Activated CD8-positive, alpha-beta memory T cell treated with anti-CD3 and anti-CD28 coated beads for 1 hour (primary cell): ENCODE measurements at places on chromosomes 3 and 15.

GRCh38 chr3:168801794-168802193 is 706.1 kb upstream of the GOLIM4 start:
- DNase-seq, result no peak

- no peak for DNase-seq
These were observed 30.4 kb upstream of the TMCO5A start for GRCh38 chr15:37903919-37904625.

DNA sequence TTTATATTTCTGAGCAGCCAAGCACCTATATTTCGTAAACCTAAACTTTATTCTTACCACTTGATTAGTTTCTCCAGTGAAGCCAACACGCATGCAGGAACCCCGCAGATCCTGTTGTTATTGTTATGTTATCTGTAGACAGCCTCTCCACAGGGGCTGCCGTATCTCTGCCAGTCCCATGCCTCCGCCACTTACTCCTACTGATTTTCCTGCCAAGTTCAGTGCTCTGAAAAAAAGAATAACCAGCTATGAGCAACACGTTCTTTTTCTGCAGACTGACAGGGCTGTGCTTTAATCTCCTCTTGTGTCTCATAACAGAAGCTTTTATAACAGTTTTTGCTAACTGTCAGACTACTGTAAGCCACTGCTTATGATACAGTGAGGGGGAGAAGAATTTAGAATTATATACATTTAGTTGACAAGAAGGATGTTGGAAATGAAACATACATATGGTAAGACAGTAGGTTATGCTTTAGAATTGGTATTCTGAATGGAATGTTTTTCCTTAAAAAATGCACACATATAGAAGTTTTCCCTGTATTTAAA is 347.4 kb downstream of the SI start:
- DNase-seq, result no peak

DNA sequence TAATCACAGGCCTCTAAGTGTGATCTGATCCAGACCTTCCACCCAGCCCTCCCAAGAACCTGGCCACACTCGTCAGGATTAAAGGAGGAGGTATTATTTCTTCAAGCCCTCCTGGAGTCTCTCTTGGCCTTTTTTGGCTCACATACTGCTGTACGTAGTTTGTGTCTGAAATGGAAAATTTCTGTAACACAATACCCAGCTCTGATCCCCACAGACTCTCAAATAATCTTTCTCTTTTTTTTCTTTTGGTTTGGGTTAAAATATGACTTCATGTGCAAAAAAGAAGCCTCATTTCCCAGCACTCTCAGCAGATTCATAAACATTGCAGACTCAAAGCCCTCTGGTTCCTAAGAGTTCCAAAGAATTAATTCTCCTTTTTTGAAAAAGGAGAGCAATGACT is 96.5 kb upstream of the PHLDB2 start:
- no peak for DNase-seq

- no peak for DNase-seq
These were observed 779 bp upstream of the CTNNB1 start for GRCh38 chr3:41198526-41198925.

- no peak for DNase-seq
These were observed 4.4 kb downstream of the CPLX3 start for GRCh38 chr15:74830868-74831267.

GRCh38 chr3:18194431-18194830 is 230.7 kb downstream of the SATB1 start:
- DNase-seq, result no peak

DNA sequence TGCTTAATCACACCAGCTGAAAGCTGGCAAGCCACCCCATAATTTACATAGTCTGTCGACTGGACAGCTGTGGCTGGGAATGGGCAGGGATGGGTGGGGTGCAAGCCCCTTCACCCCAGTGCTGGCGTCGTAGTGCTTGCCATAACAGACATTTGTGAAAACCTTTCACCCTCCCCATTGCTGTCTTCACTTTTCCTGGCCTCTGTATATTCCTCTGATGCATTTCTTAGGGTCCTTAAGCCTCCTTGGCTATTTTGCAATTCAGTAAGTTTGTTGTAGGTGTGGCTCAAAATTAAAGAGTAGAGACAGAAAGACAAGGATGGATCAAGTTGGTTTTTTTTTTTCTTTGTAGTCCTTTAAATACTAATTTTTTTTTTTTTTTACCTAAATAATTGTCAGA is 383.3 kb upstream of the MCTP2 start:
- DNase-seq, result no peak

DNA sequence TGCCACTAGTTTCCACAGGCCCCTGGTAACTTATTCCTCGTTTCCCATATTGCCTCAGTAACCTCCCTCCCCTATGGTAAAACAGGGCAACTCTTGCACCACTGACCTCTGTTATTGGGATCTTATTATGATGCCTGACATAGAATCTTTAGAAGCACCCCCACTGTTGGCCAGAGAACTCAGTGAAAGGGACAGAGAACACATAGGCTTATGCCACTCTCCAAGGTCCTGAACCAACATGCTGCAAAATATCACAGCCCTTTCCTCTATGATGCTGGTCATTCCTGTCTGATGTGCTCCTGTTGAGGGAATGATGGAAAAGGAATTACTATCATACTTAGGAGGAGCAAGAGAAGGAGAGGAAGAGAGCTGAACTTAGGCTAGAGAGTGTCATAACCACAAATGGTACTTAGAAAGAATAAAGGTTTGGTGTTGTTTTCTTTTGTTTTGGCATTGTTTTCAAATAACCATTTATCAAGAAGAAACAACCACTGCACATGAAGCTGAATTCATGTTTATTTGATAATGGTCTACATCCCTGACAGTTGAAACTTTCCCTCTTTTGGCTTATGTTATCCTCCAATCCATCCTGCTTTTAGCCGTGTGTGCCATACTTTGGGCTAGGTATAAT is 330.2 kb downstream of the EPHB1 start:
- DNase-seq, result no peak

GRCh38 chr15:77030928-77031375 is 36.0 kb downstream of the PSTPIP1 start:
- no peak for DNase-seq

GRCh38 chr15:68554721-68555678 is 23.8 kb upstream of the CORO2B start:
- DNase-seq, result no peak

- DNase-seq, result no peak
These were observed 76.2 kb upstream of the LARS2 start for GRCh38 chr3:45311953-45312801.

DNA sequence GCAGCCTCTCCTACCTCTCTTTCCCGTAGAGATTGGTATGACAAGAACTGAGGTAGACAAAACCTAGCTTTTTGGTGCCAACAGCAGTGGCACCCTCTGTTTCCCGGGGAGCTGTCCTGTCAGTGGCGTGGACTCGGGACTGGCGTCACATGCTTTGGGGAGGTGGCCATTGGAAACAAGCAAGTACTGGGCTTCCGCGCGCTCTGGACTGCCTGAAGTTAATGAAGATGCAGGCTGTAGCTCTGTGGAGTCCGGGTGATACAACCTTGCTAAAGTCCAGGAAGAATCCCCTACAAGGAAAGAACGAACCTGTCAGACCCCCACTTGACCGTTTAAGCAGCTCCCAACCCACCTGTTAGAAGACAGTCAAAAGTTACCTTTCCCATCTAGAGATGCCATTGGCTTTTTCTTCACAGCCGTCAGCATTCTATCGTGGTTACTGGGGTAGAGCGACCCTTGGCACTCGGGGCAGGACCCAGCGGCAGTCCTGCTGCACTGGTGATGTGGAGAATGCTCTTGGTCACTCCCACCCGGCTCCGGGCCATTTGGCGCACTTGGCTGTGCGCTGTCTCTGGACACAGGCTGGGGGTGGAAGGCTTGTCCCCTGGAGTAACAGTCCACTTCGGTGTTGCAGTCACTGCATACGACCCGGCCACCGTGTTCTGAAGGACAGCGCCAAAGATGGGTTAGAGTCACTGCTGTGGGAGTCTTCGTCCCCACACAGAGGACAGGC is 120.5 kb downstream of the LRIG1 start:
- DNase-seq, result no peak

- DNase-seq, result no peak
These were observed 400.8 kb upstream of the PPP2R3A start for GRCh38 chr3:135564696-135565095.

GRCh38 chr3:81352867-81353266 is 408.6 kb downstream of the GBE1 start:
- DNase-seq, result no peak

DNA sequence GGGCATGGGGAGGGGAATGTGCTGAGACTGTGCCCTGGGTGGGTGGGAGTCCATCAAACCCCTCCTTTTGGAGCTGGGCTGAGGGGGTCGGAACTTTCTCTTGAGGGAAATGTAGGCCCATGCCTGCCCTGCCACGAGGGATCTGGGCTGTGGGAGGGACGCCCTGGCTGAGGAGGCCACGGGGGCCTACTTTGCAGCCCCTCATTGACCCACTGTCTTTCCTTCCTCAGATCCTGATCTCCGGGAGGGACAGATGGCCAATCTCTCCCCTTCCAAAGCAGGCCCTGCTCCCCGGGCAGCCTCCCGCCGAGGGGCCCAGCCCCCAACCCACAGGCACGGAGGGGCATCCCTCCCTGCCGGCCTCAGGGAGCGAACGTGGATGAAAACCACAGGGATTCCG is 25.3 kb downstream of the LOXL1 start:
- DNase-seq, result no peak

DNA sequence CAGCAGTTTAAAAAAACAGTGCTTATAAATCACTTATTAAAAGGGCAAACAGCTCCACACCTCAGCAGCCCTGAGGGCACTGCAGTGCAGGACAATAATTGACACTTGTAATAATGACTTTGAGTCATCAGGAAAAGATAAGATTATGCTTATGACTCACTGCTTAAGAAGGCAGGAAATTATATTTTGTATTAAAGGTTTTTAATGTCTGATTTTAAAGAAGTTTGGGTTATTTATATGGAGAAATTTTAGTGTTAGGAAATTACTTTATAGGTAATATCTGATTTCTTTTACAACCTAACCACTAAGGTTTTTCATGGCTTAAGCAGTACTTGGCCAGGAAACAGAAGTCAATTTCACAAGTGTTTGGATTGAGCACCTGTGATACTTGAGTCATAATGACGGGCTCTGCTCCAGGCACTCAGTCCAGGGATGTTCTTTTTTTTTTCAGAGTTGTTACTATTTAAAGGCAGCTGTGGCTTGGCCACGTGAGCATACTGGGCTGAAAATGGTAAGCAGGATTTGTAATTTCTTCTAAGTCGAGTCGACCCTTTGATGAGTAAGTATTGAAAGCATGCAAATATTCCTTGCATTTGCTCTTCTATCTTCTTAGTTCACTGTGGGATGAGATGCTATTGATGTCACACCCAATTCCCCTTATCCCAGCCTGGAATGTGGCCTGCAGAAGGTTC is 21.6 kb upstream of the SLC6A20 start:
- DNase-seq, result no peak

- DNase-seq, result no peak
These were observed 62.2 kb upstream of the CTSH start for GRCh38 chr15:79007066-79007465.

DNA sequence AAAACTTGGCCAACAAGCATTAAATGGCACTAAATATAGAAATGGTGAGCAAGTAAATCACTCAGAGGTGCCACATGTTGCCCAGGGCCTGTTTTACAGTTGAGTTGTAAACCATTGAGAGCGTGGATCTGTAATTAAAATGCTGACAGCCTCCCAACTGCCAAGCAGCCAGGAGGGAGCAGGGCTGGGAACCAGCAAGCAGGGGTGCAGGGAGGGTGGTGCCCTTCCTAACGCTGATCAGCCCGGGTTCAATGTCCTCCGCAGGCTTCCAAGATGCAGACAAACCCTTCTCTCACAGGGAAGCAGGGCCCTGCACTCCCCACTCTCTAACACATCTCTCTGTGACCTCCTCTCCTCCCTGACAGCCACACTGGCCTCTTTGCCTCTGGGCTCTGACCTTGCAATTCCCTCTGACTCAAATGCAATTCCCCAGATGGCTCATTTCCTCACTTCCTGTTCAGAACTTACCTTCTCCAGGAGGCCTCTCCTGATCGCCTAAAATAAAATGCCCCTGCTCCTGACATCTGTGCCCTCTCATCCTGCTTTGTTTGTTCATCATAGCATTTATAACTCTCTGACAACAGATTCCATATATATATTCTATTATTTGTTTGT is 40.0 kb downstream of the WNT7A start:
- DNase-seq, result no peak

DNA sequence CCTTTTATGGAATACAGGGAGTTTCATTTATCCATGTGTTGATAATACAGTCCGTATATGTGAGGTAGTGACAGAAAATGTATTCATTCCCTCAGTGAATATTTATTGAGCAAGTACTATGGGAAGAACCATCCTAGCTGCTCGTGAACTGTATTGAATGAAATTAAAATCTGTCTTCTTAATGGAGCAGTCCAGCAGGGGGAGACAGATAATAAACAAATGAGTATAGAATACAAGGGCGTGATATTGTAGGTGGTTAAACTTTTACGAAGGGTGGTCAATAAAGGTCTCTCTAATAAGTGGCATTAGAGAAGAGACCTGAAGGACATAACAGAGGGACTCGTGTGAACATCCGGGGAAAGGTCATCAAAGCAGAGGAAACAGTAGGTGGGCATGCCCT is 62.7 kb upstream of the OSTN start:
- DNase-seq, result no peak

GRCh38 chr15:84633311-84634227 is 20.5 kb downstream of the WDR73 start:
- DNase-seq, result peak; percentile 11

GRCh38 chr3:124903896-124904834 is 17.0 kb upstream of the ITGB5 start:
- no peak for DNase-seq

DNA sequence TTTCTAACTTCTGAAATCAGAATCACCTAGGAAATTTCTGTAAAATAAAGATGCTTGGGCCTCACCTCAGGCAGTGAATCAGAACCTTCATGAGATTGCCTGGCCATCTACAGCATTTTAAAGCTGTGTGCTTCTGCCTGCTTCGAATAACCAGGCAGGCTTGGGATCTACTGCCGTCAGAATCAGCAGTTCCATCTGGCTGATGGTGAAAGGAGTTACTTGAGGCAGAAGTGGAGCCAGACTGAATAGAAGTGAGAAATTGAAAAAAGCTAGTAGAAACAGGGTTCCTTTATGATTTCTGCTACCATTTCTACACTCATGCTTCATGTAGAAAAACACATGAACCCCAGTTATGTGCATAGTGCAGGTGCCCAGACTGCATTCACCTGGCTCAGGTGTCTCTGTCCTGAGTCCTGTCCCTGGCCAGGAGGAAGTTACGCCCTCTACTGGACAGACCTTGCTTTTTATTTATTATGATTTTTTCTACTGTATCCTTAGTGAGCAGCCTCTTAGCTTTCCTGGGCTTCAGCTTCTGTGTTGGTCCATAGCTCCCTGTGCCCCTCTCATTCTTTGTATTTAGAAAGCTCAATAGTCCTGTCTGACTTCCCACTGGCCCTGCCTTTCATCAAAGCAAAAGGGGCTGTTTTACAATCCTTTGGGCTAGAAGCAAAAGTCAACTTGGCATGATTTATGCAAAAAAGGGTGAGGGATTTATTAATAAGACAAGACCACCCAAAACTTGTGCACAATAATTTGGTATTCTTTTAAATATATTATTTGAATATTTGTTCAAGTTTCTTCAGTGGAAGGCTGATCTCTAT is 200.8 kb upstream of the GOLGA6L4 start:
- DNase-seq, result no peak

- no peak for DNase-seq
These were observed 151.9 kb upstream of the FEZF2 start for GRCh38 chr3:62525281-62525680.
